ENCODE measurements at places on chromosomes 5 and 9.

GRCh38 chr5:124706729-124707361, 39.6 kb downstream of the ZNF608 start:
- no peak for DNase-seq

- no peak for DNase-seq
Observed at GRCh38 chr5:80755626-80756025, 100.8 kb upstream of the DHFR start.

DNA sequence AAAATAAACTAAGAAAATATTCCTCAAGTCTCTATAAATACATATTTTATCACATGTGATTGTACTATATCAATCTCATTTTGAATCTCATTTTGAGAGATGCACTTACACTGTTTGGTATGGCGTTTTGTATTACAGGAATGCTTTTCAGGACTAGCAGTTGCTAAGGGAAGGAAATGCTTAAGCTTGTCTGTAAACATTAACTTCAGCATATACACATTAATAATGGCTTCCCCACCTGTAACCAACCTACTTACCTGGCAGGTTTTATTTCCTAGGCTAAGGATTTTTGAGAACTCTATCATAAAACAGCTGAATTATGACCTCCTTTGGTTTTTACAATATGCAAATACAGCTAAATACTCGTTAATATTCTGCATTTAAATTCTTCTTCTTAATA, 141.0 kb upstream of the GRHPR start:
- DNase-seq = no peak

DNA sequence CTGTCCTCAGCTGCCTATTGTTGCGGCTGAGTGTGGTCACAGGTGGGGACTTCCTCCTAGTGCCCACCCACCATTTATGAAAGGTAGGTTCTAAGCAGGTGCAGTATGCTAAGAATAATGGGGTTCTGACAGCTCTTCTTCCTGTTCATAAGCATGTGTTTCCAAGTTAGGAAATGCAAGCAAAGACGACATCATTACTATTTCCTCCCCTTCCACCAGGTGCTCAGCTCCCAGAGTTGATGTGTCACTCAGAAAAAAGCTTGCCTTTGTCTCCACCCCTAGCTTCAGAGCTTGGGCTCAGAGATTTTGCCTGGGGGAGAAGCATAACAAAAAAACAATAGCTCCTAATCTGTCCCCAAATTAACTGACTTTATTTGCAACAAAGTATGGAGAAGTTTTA, 1076.7 kb downstream of the NR2F1-AS1 start:
- no peak for DNase-seq

DNA sequence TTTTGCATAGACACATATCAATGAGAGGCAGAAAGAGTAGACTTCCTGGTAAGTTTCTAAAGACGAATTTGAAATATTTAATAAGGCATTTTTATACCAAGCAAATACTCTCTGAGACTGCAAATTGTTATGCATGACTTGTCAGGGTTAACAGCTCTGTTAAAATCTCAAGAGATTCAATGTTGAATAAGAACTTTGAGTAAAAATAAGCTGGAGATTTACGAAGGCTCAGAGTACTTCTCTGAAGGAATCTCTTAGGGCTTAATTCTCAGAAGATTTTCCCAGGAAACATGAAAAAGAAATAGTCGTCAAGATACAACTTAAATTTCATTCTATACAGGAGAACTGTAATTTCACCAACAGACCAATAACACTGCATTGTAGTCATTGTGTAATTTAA, 259.4 kb downstream of the CDH18 start:
- DNase-seq = no peak

DNA sequence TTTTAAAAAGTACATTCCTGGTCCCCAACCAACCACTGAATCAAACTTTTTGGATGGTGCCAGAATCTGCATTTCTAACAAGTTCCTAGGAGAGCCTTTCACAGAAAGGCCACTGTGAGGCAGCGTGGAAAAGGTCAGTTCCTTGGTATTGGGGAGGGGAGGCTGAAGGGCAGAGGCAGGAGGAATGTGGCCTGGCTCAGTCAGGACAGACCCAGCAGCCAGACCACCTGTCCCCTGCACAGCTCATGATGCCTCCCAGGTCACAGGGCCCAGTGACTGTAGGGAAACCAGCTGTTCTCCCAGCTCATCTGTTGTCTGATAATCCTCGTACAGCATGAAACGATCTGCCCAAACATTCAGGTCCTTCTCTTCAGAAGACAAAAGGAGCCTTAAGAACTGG, 132.9 kb downstream of the LHFPL2 start:
- DNase-seq = no peak

DNA sequence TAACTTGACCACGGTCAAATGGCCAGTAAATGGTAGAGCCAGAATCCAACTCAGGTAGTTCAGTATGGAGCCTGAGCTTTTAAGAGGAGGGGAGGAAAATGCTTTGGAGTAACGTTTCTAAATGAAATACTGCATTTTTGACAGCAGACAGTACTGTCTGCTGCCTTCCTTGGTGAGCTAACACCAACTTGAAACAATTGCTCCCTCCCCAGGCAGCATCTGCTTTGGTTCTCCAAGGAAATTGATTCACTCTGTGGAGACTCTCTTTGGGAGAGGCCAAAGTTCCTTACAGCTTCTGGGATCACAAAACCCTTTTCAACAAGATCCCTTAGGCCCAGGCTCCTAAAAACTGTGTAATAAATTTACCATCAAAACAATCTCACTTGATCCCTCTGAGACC, 75.2 kb upstream of the SSBP2 start:
- DNase-seq = peak; percentile 18

DNA sequence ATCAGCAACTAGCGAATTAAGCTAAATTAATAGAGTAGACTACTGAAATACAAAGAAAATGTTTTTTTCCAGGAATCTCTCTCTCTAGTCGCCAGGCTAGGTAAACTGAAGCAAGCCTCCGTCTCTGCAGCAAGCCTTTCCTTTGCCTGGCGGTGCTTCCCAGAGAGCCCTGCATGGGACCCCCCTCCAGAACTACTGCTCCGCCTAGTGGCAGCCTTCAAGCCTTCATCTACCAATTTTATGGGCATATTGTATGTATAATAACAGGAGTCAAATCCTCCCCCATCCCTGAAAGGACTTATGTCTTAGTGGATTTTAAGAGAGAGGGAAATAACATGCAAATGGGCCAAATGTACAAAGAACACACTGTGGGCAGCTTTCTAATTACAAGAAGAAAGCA, 241.9 kb downstream of the SAXO1 start:
- DNase-seq = no peak

DNA sequence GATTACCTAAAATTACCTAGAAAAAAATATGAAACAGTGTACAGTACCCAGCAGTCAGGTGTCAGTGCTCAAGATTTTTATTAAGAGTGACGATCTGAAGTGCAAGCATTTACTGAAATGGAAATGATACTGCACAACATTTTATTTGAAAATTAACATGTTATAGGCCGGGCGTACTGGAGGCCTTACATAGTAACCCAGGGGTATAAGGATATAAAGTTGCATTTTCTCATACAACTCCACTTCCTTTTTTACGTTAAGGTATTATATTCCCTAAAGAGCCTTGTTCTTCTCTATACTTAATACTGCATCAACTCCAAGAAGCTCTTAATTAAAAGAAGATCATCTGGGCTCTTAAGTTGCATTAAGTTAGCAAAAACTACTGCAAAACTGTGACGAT, 3.3 kb downstream of the MAT2B start:
- no peak for DNase-seq

DNA sequence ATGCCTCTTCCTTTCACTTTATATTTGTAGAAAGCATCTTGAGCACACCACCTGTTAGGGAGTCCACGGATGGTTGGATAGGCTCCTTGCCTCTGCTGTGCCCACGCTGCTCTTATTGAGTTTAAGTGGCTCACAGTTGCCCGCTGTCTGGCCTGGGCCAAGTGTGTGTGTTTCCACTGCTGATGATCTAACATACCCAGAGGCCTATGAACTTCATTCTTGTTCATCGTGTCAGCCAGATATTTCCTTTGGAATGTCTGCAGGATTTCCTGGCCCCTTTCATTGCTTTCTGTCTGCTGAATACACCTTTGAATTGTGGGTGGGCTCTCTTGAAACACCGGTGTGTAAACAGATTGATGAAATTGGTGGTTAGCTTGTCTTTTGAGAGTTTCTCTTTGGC, 46.6 kb downstream of the MVB12B start:
- DNase-seq = no peak

- DNase-seq = peak; percentile 56
Observed at GRCh38 chr9:133873461-133873891, 118.6 kb downstream of the VAV2 start.

DNA sequence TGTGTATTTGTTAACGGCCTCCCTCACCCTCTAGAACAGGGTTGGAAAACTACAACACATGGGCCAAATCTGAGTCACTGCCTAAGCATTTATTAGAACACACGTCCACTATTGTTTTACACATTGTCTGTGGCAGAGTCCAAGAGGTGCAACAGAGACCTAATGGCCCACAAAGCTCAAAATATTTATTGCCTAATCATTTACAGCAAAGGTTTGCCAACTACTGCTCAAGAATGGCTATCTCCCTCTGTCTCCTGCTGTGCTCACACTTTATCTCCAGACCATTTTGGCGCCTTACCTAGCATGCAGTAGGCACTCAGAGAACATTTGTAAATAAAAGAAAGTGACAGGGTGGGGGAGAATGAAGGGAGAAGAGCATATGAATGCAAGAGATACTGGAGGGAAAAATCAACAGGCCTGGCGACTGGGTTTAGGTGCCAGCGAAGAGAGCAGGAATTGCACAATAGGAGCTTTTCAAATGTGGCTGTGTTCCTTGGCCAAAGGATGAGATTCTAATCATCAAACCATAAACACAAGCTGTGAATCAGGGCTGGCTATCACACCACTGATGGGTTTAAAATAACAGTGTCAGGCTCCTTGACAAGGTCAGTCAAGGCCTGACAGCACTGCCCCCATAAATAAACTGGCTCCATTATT, 80.3 kb downstream of the EPB41L4A start:
- DNase-seq = no peak

DNA sequence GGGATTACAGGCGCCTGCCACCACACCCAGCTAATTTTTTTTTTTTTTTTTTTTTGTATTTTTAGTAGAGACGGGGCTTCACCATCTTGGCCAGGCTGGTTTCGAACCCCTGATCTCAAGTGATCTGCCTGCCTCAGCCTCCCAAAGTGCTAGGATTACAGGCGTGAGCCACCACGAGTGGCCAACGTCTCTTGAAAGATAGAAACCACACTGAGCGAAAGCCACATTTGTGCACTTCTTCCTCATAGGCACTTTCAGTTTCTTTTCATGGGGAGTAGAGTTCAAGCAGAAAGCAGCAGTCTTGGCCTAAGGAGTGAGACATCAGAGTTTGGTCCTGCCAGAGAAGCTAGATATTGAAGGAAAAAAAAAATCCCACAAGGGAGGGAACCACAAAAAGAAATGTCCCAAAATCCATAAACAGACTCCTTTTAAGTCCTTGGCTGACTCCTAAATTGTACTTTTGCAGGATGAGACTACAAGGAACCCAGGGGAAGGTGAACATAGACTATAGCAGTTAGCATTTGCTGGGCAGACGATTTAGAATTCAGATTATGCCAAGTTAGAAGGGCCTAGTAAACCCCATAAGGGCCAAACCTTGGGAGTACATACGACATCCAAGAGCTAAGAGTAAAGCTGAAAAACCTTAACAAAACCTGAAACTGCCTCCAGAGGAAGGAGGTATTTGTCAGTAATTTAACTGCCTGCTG, 43.9 kb upstream of the GLIPR2 start:
- no peak for DNase-seq

- DNase-seq = no peak
Observed at GRCh38 chr5:1004461-1005248, 3.9 kb upstream of the NKD2 start.

DNA sequence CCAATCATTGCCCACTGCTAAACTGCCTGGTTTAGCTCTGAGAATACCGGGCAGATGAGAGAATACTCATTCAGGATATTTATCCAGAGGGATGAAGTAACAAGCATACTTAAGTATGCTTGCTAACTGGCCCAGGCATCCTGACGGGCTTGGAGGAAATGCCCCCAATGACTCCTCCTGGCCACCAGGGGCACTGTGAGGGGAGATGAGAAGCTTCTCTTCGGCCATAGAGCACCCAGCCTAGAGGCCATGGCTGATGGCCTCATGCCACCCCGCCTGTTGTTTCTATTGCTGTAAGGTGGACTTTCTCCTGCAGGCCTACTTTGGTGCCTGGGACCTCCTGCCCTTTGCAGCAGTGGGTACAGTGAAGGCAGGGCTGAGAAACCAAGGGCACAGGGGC, 134.5 kb upstream of the FSTL4 start:
- no peak for DNase-seq

DNA sequence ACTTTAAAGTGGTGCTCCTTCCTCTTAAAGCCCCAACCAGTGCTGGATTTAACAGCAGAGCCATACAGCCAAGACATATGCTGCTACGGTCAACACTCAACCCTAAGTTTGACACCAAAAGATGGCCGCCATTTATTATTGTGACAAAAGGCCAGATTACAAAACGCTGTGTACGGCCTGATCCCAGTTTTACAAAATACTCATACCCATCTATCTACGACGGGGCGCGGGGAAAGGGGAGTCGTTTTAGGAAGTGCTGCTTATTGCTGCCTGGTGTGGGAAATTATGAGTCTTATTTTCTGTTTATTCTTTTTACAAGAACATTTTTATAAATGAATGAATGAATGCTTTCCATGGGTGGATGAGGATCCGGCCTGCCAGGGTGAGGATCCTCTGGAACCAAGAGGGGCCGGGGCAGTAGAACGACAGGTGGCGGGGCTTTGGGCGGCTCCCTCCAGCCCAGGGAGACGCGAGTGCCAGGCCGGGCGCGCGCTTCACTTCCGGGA, 457 bp upstream of the IDNK start:
- no peak for DNase-seq

- DNase-seq = no peak
Observed at GRCh38 chr5:171115519-171115918, 193.5 kb upstream of the TLX3 start.

GRCh38 chr9:119722384-119722783, 353.1 kb upstream of the BRINP1 start:
- DNase-seq = no peak

GRCh38 chr9:94870465-94870792, 143.9 kb downstream of the AOPEP start:
- no peak for DNase-seq

DNA sequence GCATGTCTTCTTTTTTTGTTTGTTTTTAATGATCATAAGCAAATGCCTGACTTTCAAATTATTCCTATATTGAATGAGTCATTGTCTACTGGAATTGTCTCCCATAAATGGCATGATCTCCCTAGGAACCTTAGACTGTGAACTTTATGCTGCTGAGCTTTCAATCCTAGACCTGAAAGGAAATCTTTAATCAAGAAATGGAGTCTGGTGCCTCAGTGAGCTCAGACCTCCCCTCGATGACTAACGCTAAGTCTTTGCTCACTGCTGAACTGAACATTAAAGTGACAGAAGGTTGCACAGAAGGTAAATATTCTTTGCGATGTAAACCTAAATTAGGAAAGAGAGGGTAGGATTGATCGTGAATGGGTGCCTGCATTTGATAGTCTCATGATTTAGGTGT, 745.2 kb upstream of the WWC1 start:
- no peak for DNase-seq
